Urothelium cell line (cell line): ENCODE measurements at places on chromosomes 1 and 21.

DNA sequence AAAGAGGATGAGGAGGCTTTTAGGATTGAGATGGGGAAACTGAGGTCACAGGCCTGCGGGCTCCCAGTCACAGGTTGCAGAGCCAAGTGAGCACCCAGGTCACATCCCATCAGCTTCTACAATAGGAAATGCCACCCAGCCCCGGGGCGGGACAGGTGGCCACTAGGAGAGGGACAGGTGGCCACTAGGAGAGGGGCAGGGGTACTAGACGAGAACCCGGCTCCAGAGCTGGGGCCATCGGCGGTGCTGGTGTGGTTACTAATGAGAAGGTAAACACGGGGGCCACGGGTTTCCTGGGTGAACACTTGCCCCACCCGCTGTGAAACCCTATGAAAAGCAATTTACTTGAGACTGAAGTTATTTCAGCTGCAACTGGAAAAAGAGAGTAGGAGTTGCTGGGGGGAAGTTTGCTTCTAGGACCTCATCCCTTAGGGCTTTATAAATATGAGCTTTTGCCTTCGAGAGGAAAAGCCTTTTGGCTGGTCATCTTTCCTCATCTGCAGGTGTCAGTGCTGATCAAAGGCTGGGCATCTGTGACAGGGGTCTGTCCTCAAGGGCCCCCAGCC is 52.5 kb downstream of the MRPL37 start:
- no peak for DNase-seq

DNA sequence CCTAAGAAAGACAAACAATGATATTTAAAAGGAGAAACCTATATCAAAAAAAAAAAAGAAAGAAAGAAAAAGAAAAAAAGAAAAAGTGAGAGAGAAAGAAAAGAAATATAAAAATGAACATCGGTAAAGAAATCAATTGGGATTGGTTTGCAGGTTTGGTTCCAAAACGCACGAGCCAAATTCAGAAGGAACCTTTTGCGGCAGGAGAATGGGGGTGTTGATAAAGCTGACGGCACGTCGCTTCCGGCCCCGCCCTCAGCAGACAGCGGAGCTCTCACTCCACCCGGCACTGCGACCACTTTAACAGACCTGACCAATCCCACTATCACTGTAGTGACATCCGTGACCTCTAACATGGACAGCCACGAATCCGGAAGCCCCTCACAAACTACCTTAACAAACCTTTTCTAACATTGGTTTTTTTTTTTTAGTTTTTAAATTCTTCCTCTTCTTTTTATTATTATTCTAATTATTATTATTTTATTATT is 11.7 kb downstream of the LHX9 start:
- peak; percentile 60 for DNase-seq

DNA sequence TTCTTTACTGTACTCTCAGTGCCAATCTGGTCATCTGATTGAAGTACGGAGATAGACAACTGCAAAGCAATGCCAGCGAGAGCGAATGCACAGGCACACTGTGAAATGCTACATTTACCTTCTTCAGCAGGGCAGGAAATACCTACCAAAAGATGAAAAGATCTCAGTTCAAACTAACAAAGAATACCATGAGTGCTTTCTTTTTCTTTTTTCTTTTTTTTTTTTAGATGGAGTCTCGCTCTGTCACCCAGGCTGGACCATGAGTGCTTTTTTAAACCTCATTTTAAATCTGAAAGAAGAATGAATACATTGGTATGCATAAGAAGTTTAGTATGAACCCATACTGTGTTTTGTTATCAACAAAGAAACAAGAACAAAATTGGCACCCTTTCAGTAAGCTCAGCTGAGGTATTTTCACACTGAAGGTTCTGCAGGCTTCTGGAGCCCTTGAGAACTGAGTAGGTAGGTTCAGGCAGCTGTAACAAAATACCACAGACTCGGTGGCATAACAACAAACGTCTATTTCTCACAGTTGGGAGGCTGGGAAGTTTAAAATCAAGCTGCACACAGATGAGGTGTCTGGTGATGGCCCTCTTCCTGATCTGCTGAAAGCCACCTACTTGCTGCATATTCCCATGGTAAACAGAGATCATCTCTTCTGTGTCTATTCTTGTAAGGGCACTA is 1.7 kb upstream of the CHI3L2 start:
- no peak for DNase-seq

- peak; percentile 58 for DNase-seq
Measured at GRCh38 chr1:227356620-227357146, 38.4 kb upstream of the CDC42BPA start.

DNA sequence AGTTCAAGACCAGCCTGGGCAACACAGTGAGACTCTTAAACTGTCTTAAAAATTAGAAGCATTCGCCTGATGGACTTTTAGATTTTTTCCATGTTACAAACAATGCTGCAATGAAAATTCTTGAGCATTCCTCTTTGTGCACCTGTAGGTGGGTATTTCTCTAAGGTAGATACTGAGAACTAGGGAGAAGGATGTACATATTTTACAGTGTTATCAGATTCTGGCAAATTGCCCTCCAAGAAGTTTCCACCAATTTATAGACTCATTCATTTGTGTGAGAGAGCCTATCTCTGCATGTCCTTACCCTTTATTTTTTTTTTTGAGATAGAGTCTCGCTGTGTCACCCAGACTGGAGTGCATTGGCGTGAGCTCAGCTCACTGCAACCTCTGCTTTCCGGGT is 12.3 kb upstream of the LEFTY2 start:
- no peak for DNase-seq

GRCh38 chr1:209040351-209040750 is 543.2 kb upstream of the CAMK1G start:
- no peak for DNase-seq

GRCh38 chr1:1282998-1283397 is 2.8 kb downstream of the SCNN1D start:
- no peak for DNase-seq

DNA sequence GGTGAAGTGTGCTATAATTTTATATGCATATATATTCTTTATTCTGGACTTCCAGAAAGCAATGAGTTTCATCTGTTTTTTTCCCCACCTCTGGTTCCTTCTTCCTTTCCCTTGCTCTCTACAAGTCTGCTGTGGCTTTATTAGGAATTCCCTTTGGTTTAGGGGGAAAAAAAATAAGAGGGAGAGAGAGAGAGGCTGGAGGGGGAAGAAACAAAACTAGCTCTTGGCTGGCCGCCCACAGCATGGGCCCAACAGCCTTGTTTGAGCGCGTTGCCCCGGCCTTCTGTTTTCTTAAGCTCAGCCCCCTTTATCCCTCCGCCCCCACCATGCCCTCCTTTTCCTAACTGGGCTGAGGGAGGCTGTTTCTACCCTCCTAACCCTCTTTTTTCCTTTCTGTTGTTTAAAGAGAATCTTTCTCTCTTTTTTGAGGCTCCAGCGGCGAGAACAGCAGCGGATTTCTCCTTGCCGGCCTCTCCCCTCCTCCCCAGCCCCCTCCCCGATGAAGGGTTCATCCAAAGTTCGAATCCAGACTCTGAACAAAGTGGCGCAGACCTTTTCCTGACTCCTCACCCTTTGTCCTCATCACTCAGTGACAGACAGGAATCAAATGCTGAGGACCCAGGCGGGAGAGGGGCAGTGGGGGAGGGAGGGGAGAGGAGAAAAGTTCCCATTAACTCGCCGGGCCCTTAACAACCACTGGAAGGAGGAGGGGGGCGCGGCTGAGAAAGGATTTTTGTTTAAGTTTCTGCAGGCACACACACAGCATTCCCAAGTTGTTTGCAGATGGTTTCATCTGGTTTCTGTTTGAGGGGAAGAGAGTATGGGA is 29.7 kb downstream of the PBX1 start:
- DNase-seq, result peak; percentile 42

GRCh38 chr1:247494767-247495166 is 36.9 kb upstream of the OR2B11 start:
- DNase-seq, result no peak

DNA sequence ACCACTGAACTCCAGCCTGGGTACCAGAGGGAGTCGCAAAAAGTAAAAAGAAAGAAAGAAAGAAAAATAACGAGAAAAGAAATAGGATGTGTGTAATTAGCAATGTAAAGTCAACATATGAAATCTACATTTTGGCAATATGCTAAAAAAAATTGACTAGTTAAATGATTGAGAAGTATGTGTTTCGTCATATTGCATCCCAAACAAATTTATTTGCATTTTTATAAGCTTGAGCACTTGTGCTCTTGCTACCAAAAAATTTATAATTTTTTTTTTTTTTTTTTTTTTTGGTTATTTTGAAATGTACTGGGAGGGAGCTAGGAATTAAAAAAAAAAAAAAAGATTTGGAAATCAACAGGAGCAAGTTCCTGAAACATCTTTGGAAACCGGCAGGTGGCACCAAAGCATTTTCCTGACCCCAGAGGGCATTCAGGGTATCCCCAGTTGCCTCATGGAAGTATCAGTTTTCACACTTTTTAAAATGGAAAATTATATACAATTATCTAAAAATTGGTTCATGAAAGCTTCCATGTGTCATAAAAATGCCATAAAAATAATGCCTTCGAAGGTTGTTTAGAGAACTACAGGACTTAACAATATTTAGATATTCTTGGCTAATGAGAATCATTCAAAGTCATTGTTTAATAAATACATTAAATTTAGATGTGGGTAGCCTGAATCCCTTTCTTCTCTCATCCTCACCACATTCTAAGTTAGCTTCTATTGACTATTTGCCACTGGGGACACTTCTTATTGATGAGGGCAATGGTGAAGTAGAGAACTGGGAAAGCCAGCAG is 4.8 kb upstream of the HEATR1 start:
- DNase-seq, result peak; percentile 60

- DNase-seq, result peak; percentile 21
Measured at GRCh38 chr1:9589144-9589718, 520 bp downstream of the TMEM201 start.

- no peak for DNase-seq
Measured at GRCh38 chr21:42001781-42002180, 8.4 kb downstream of the ZBTB21 start.

GRCh38 chr1:100188617-100189016 is 10.6 kb upstream of the LRRC39 start:
- no peak for DNase-seq

DNA sequence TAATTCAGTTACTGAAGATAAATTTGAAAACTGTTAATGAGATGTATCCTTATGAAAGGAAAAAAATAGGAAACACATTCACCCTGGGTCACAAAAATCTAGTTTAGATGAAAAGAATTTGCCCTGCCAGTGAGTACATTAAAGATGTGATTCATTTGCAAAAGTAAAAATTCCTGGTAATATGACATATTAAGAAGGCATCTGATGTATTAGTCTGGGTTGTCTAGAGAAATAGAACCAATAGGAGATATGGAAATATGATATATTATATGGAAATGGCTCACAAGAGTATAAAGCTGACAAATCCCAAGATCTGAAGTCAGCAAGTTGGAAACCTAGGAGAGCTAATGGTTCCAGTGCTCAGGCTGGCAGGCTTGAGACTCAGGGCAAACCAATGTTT is 153.8 kb downstream of the MRPL39 start:
- DNase-seq, result no peak

GRCh38 chr1:152461544-152461943 is 47.5 kb upstream of the CRNN start:
- DNase-seq, result peak; percentile 61

- no peak for DNase-seq
Measured at GRCh38 chr1:234479310-234479559, 256 bp upstream of the TARBP1 start.

- peak; percentile 74 for DNase-seq
Measured at GRCh38 chr1:27388337-27389005, 4.0 kb upstream of the GPR3 start.

- DNase-seq, result no peak
Measured at GRCh38 chr1:33130297-33130696, 49.3 kb downstream of the AZIN2 start.

- DNase-seq, result peak; percentile 51
Measured at GRCh38 chr1:89085781-89086180, 20.8 kb upstream of the GBP1 start.

GRCh38 chr1:230186003-230186863 is 119.2 kb downstream of the GALNT2 start:
- DNase-seq, result peak; percentile 73
